Kidney glomerular epithelial cell (primary cell): ENCODE measurements at places on chromosomes 3 and 15.

DNA sequence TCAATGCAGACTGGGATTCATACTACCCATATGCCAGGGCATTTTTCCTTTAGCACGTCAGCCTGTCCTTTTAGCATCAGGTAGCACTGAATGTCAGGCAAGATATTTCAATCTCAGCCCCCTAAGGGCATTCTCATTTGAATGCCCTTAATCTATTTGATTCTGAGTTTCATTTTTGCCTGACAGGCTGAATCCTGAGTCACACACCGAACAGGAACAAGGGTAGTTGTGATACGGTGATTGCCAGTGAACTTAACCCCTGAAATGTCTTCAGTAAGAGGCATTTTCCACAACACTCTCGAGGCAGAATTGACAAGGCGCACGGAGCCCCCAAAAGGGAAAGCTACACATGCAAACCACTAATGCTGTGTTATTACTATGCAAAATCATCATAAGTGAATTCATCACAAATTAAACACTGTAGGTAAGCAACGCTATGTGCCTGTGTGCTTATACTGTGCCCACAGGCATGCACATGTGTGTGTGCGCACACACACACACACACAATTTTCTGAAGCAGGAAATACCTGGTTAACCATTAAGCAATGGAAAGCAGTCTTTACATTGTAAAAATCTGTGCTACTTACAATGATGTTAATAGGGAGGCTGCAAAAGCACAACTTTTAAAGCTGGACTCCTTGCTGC lies 130.4 kb downstream of the ZNF385D start:
- no peak for DNase-seq

DNA sequence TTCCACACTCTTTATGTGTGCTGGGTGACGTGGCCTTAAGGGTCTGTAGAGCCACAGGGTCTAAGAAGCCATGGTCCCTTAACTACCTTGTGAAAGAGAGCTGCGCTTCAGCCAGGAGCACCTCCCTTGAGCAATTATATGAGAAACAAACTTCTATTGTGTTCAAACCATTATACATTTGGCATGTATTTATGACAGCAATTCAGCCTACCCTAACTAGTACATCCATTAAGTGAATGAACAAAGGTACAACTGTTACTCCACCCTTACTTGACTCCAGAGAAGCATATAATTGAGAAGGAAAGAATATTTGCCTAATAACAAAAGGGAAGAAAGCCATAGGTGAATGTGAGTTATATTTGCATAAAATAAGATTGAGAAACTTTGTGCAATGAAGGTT lies 69.8 kb upstream of the BOC start:
- no peak for DNase-seq

- DNase-seq, result no peak
Measured at GRCh38 chr3:13492048-13492447, 11.9 kb downstream of the HDAC11 start.

DNA sequence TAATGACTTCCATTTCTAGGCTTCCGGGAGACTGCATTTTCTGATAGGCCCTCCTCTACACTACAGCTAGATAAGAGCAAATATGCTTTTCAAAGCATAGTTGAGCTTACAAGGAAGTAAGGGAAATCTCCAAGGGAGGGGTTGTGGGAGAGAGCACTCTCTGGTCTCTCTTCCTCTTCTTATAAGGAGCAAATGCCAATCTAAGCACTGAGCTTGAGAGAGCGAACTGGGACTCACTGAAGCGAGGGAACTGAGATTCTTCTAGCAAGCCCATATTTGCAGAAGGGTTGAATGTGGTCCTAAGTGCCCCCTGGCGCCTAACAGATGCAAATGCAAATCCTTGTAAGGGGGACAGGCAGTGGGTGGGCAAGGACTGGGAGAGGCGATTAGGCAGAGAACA lies 164.8 kb downstream of the ERC2 start:
- peak; percentile 76 for DNase-seq

DNA sequence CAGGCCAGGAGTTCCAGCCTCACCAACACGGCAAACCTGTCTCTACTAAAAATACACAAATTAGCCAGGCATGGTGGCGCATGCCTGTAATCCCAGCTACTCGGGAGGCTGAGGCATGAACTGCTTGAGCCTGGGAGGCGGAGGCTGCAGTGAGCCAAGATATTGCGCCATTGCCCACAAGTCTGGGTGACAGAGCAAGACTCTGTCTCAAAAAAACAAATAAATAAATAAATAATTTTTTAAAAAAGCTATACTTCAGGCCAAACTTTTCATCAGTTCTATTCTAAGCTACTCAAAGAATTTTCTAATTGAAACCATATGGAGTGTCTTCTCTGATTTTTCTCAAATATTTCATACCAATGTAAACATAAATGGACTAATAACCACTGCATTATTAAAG lies 43.5 kb downstream of the PHC3 start:
- DNase-seq, result no peak

- peak; percentile 19 for DNase-seq
Measured at GRCh38 chr3:134640872-134641470, 9.9 kb downstream of the KY start.

DNA sequence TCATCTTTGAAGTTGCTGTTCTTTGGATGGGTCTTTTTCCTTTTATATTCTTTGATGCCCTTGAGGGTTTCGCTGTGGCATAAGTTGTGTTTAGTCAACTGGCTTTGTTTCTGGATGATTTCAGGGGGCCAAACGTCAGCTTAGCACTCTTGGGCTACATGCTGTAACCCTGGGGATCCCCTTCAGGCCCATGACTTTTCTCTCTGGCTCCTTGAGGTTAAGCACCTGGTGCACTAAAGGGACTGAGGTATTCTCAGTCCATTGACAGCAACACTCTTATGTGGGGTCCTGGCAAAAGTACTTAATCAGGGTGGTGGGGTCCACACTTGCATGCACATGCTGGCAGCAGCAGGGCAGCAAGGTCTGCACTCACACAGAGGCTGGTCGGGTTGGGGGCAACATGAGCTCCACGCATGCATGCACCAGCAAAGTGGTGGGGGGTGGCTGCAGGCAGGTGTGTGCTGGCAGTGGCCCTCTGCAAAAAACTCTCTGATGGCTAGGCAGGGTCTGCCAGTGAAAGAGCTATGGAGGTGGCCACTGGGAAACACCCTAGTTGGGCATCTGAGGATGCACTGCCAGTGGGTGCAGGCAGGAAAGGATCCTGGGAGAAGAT lies 38.1 kb upstream of the CD200R1L start:
- no peak for DNase-seq
